Activated CD4-positive, alpha-beta T cell treated with anti-CD3 and anti-CD28 coated beads, Interleukin-2, amount 10 ng/mL, durations not matched to agents 24 days and 14 days (primary cell): ENCODE measurements at places on chromosomes 1 and 21.

GRCh38 chr1:42832641-42833240, 13.7 kb upstream of the ZNF691 start:
- no peak for DNase-seq

DNA sequence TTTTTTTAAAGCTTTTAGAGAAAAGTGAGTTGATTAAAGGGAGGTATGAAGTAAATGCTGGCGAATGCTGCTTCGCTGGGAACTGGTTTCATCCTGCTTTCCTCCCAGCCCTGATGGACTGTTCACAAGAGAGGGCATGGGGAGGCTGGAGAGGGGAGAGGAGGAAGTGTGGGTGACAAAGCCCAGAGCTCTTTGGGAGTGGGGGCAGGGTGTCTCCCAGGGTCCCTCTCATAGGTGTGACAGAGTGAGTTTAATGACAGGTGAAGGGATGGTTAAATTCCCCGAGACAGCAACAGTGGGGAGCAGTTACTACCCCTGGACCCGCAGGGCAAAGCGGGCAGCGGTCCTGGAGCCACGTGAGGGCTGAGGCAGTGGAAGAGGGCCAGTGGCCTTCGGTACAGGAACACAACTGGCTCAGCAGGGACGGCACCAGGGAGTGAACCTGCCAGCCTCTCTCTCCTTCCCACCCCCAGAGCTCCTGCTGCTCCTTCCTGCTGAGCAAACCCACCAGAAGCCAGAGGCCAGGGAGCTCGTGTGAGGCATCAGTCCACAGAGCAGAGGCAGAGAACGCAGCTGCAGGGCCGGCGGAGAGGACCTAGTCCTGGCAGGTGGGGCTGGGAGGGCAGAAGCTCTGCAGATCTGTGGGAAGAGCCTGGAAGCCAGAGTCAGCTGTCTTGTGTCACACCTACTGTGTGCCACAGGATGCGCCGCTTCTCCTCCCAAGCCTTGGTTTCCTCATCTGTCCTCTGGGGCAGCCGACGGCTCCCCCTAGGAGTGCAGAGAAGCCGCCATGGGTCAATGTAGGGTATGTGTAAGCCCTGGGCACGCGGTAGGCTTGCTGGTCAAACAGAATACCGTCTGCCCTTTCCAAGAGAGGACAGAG, 20.9 kb upstream of the LRP8 start:
- no peak for DNase-seq

- no peak for DNase-seq
Observed at GRCh38 chr1:207319199-207319598, 2.3 kb upstream of the CD55 start.

DNA sequence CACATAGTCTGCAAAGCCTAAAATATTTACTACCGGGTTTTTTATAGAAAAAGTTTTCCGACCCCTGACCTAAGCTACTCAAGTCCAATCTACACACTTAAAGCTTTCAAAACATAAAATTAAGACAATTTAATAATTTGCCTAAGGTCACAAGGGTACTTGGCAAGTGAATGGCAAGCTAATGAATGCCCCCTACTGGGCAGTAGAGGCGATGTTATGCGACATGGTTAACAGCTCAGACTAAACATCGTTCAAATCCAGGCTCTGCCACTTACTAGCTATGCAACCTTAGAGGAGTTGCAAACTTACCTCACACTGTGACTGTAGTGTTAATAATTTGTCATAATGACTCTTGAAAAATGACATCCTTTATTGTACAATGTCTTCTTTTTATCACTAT, 317.2 kb upstream of the NFIA start:
- DNase-seq, result no peak

DNA sequence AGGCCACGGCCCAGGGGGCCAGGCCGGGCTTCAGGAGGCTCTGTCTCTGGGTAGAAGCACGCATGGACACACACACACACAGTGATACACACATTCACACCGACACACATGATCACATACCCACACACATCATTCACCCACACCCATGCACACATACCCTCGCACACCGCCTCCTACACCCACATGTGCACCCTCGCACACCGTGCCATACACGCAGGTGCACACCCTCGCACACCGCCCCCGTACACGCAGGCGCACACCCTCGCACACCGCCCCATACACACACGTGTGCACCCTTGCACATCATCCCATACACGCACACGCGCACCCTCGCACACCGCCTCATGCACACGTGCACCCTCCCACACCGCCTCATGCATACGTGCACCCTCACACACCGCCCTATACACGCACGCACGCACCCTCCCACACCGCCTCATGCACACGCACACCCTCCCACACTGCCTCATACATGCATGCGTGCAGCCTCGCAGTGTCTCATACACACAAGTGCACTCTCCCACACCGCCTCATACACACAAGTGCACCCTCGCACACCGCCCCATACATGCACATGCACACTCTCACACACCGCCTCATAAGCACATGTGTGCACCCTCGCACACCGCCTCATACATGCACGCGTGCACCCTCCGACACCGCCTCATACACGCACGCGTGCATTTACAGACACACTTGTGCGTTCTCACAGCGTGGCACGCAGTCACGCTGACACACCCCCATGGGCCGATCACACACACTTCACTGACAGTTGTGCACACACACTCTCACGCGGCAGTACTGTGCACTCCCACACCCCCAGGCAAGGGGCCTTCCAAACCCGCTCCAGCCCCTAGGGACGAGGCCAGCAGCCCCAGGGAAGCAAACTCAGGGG, 128.1 kb downstream of the SIK1 start:
- DNase-seq, result no peak
